Stimulated activated CD4-positive, alpha-beta T cell treated with anti-CD3 and anti-CD28 coated beads, Interleukin-4, amount 100 ng/mL, for 48 hours (primary cell): ENCODE measurements at places on chromosomes 11 and 22.

DNA sequence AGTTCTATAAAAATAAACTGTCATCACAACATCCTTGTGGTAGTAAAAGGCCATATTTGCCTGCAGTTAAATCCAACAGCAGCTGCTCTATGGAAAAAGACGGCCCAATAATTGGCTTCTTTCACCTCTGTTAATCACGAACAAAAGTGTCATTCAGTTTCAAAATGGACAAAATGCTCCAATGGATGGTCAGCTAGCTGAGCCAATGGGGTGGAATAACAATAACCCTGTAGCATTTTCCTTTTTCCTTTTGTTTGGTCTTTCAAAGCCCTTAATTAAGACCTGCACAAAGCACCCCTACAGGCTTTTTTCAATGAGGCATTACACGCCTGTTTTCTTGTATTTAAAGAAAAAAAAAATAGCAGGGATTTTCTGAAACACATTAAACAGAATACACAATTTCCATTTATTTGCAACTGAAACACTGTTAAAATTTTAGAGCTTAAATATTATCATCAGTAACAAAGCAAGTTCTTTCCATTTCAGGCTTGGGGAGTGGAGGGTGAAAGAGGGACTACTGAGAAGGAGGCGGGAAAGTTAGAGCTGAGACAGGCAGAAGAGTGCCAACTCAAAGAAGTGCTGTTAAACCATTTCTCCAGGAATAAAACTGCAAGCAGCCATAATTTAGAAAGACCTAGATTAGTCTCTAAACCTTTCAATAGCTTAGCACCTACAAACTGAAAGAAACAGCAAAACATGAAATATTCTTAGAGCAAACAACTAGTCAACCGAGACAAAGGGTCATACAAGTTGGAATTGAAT is 28.7 kb downstream of the LGR4 start:
- DNase-seq = no peak

- no peak for DNase-seq
Observed at GRCh38 chr11:126188332-126189108, 22.9 kb downstream of the RPUSD4 start.

DNA sequence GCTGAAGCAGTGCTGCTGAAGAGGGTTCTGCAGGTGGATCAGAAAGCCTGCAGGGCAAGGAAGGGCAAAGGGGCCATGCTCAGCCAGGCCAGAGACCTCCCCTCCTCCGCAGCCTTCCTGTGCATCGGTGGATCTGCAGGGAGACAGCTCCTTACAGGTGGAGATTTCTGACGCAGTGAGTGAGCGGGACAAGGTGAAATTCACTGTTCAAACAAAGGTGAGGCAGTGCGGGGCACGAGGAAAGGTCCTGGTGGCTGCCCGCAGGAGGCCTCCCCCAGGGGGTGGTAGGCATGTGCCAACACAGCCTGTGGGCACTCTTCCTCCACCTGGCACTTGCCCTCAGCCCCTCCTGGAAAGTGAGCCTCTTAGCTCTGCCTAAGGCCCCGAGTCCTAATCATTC is 8.6 kb downstream of the CFL1 start:
- no peak for DNase-seq

DNA sequence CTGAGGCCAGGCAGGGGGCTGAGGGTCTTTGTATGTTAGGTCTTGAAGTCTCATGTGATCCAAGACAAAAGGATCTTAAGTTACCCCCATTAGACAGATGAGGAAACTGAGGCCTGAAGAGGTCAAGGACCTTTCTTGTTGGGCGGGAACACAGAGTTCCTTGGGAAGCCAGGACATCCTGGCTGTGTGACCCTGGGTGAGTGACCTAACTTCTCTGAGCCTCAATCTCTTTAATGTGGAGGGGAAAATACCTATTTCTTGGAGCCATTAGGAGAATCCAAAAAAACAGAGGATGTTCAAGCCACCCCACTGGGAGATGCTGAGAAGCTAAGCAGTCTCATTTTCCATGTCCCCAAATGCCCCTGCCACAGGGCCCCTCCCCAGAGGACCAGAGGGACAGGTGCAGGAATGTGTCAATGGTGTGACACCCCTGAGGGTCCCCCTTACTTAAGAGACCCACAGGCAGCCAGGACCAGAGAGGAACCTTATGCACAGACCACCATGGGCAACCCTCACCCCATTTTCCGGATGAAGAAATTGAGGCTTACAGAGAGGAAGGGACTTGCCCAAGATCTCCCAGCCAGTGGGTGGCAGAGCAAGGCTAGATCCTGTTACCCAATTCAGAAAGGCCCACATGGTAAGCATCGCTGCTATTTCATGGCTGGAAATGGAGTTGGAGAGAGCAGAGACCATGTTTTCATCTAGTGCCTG is 8.0 kb downstream of the RAC2 start:
- no peak for DNase-seq

DNA sequence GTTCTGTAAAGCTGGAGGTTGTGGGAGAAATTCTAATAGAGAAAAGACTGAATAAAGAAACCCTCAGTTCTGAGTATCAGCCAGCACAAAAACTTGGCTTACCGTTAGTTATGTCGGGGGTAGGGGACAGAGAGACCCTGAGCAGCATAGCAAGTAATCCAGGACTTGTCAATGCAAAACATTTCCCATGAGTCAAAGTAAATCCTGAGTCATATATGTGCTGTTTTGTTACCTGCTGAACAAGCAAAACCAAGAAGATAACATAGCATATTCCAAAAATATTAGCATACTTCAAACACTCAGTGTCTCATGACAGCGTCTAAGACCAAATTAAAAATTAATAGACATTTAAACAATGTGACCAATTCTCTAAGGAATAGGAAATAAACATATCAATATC is 75.1 kb upstream of the LUZP2 start:
- no peak for DNase-seq

DNA sequence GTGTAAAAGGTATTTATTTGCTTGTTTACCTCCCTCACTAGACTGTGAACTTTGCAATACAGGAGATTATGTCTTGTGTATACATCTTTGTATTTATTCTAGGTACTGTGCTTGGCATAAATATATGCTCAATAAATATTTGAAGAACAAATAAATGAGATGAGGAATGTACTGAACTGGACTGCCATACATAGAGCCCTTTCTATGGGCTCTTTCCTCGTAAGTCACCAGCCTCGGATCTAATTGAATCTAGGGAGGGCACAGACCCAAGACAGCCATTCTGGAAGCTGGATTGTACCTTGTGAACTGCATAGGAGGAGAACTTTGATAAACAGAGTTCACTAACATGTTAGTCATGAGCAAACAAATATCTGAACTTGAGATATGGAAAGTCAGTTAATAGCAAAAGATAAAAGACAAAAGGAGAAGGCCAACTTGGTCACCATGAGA is 503.9 kb downstream of the INSC start:
- no peak for DNase-seq

- no peak for DNase-seq
Observed at GRCh38 chr11:113906038-113906437, 1.4 kb downstream of the HTR3B start.

DNA sequence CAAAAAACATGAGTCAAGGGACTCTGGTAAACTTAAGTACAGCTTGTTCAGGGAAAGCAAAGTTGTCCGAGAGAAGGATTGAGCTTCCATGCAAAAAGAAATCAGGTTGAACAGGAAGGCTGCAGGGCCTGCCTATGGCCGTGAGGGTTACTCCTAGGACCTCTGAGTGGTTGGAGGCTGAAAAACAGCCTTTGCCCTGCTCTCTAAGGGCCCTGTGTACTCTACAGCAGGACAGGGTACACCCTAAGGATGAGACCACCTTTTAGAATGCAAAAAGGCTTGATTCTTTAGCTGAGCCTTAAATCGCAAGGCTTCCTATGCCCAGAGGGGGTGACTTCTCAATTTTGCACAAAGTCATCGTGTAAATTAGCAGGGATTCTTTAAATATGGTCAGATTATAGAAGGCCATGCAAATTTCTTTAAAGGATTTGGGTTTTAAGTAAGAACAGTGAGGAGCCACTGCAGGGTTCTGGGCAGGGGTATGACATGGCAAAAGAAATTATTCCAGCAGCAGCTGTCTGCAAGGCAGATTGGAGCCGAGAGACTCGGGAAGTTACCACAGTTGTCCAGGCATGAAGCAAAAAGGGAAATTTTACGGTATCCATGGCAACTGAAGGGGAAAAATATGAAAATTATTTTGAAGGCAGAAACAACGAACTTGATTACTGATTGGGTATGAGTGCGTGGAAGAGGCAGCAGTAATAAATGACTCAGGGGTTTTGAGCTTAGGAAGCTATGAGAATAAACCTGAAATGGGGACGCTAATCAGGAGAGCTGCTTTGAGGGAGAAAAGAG is 91.8 kb downstream of the FAM76B start:
- no peak for DNase-seq

DNA sequence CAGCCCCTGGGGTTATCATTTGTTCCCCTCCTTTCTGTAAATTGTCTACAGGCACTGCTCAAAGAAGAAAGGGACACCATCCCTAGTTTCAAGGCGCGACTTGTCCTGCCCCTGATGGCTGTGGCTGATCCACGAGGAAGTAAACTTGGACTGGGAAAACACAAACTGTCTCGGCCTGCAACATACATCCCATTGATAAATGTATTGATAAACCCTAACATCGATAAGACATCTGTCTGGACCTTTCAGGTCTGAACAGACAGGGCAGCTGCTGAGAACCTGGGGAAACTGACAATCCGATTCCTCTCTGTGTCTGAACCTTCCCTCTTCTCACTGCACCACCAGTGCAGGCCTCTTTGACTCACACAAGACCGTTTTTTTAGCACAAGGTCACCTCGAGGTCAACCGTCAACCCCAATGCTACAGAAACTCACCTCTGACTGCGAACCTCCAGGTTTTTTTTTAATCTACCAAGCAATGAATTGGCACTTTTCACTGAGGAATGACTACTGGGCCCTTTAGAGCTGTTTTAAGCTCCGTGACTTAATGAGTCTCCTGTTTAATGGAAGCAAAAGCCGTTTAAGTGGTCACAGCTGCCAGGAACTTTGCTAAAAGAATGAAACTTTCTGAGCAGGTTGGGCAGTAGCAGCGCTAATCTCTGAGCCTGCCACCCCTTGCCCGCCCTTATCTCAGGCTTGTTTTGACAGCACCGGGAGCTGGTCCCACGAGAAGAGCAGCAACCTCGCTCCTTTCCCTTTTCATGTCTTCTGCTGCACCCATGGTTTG is 203.8 kb upstream of the TMEM45B start:
- DNase-seq = no peak

DNA sequence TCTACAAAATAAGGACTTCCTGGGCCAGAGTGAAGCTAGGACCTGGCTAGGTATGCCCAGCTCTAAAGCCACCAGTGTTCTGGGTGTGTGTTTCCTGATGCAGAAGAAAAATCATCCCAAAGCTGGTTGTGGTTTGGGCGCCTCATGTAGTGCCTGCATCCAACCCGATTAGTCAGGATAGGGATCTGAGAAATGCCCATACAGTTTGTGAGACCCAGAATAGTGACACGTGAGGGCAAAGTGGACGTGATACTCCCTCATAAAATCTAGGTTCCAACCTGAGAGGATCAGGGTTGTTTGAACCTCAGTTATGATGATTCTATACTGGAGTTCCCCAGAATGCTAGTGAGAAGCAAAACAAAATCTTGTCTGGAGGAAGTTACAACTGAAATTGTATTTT is 238.4 kb downstream of the TBC1D22A start:
- no peak for DNase-seq

- no peak for DNase-seq
Observed at GRCh38 chr11:94630221-94630620, 63.1 kb downstream of the PIWIL4 start.

DNA sequence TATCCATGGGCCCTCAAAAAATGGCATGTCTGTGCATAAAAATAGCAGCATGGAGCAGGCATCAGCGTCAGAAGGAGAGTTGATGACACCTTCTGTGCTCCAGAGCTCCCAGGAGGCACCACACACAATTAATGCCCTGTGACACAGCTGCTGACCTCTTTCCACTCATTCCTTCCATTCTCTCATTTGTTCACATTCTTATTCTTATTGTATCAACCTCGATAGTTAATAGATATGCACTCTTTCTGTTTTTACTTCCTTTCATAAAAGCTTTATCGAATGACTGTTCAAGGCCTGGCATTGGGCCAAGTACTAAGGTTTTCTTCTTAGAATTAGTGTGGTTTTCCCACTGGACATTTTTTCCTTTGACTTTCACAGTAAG is 266.0 kb upstream of the MTNR1B start:
- DNase-seq = no peak

DNA sequence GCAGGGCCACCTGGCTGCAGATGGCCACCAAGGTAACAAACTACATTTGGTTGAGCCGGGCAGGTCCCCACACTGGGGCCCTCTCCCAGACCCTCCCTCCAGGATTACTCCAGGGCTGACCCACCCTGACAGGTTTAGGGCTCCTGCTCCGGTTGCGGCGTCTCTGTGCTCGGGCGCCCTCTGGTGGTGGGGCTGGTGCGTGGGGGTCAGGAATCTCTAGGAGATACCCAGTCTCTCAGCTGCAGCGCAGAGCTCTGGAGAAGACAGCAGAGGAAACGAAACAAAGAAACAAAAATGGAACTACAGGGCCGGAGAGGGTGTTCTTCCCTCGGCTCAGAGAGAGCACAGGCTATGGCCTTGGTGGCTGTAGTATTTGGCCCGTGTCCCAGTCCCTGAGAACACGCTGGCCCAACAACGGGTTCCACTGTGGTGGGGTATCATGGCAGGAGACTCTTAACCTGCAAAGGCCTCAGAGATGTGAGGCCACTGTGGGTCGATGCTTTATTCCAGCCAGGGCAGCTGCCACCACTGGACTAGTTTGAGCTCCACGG is 2.4 kb downstream of the C11orf96 start:
- DNase-seq = peak; percentile 84

GRCh38 chr11:128238521-128239265 is 348.7 kb downstream of the ETS1 start:
- no peak for DNase-seq

GRCh38 chr11:7332451-7332850 is 80.7 kb downstream of the SYT9 start:
- no peak for DNase-seq

- no peak for DNase-seq
Observed at GRCh38 chr11:106329273-106330018, 252.0 kb downstream of the AASDHPPT start.

DNA sequence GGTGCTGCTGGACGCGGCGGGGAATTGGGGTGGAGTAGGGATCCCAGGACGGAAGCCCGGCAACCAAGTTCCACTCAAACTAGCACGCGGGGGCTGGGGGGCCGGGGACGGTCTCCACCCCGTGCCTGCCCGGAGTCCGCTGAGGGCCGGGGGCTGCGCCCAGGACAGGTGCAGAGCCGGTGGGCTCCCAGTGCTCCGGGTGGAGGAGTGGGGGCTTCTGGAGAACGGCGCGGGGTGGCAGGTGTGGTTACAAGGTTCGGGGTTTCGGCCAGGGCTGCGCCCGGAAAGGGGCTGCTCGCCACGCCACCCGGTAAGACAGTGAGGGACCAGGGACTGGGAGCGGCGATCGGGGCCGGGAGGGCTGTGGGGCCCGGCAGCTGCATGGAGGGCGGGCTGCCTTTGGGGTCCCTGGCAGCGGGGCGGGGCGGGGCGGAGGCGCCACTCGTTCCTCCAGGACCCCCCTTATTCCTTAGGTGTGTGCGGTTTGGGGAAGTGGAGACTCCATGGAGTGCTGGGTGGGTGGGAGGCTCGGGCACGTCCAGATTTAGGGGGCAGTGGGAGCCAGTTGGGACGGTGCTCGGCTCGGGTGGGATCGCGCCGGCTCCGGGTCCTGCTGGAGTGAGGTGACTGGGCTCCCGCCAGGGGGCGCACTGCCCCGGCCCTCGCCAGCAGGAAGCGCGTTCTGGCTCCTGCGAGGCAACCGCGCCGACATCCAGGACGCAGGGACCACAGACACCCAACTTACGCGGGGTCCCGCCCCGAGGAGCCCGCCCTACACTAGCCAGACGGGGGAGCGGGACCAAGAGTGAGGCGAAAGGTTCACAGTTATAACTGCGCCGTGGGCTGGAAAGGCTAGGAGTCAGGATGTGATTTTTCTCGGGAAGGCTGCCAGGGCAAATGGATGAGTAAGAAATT is 868 bp downstream of the TSPAN18 start:
- DNase-seq = peak; percentile 79
